Epithelial cell of esophagus (primary cell): ENCODE measurements at places on chromosomes 16 and 17.

- DNase-seq: no peak
Measured at GRCh38 chr16:5428932-5429331, 331.3 kb upstream of the EEF2KMT start.

DNA sequence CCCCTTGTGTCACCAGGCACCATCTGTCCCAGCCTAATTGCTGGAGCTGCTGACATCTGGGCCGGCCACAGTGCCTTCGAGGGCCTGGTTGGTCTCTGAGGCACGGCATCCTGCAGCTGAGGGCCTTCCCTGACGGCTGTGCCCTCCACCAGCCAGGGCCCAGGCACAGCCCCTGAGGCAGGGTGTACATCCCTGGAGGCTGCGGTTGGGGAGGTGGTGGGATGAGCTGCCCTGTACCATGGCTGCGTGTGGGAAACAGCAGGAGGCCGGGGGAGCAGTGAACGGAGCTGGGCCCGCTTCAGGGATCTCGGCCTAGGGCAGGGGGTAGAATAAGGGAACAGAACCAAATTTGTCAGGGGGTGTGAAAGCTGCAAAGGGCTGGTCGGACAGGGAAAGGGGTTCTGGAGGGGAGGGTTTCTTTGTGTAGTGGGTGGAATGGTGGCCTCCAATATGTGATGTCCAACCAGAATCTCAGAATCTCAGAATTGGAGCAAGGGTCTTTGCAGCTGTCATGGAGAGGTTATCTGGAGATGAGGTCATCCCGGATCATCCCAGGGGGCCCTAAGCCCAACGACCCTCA lies 10.0 kb upstream of the SLC38A10 start:
- DNase-seq: no peak

- no peak for DNase-seq
Measured at GRCh38 chr16:57020651-57021050, 31.3 kb downstream of the NLRC5 start.

DNA sequence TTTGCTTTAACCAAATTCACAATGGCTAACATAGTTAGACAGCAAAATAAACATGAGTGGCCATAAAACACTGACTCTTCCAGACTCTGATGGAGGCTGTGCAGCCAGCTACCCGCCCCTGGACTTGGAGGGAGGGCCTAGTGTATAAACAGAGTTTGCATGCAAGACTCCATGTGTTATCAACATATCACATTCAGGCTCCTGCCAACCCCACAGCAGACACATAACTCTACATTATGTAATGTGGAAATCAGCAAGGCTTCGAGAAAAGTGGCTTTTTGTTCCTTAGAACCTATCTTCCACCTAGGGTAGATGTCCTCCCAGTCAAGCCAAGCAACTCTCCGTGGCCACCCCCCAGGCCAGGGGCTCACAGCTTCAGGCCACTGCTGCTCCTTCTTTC lies 19.3 kb upstream of the SOX9 start:
- no peak for DNase-seq

DNA sequence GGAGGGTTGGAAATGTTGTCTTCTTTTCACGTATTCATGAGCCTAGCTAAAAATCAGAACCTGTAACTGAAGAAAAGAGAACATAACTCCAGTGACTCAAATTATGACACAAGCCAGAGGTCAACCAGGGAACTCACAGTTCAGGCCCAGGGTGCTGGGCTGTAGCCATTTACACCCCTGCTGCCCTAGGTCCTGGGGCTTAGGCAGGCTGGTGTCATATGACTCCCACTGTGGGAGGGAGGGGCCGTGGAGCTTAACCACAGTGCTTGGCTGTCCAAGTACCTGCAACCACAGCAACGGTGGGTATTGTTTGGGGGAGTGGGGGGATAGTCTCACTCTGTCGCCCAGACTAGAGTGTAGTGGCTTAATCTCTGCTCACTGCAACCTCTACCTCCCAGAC lies 71.1 kb upstream of the AMZ2 start:
- no peak for DNase-seq

- no peak for DNase-seq
Measured at GRCh38 chr17:72656130-72656763, 436.2 kb downstream of the SLC39A11 start.

DNA sequence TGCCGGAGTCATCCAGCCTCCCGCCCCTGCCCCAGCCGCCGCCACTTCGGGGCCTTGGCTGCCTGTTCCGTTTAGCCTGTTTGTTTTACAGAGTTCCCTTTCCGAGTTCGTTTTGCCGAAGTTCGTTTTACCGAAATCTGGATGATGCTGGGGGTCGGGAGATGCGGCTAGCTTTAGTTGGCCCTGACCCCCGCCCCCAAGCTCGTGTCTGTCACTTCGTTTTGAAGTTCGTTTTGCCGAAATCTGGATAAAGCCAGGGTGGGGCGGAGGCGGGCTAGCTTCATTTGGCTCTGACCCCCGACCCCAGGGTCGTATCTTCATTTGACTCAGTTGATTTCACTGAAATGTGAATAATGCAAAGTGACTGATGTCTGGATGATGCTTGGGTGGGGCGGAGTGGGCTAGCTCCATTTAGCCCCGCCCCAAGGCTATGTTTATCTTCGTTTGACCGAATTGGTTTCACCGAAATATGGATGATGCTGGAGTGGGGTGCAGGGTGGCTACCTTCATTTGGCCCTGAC lies 591 bp downstream of the PSMD7 start:
- DNase-seq: peak; percentile 31

DNA sequence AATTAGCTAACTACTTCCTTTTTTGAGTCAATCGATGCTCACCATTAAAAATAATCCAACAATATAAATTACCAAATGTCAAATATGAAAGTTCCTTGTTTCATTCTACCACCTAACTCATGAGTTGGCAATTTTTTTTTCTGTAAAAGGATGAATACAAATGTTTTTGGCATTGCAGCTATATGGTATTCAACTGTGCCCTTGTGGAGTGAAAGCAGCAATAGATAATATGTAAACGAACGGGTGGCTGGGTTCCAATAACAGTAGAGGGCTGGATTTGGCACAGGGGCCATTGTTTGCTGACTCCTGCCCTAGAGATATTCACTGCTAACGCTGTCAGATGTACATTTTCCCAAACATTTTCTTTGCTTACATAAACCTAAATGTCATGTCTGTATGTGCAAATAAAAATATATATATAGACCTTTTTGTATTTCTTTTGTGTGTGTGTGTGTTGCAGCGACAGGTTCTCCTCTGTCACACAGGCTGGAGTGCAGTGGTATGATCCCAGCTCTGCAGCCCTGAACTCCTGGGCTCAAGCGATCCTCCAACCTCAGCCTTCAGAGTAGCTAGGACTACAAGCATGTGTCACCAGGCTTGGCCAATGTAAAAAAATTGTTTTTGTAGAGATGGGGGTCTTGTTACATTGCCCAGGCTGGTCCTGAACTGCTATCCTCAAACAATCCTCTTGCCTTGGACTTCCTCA lies 73.9 kb downstream of the RPGRIP1L start:
- DNase-seq: no peak

DNA sequence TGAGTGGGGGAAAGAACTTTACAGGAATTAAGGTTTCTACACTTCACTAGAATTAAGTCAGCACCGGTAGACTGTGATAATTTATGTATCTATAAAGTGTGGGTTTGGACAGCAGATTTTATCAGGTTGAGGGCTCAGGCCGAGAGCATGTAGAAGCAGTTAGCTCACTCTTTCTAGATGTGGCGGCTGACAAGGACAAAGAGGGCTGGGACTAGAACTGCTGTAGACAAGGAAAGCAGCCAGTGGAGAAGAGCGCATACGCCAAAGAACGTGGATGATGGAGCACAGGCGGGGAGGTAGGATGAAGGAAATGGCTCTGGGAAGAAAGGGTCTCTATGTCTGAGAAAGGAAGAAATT lies 504 bp upstream of the GOSR1 start:
- DNase-seq: no peak

DNA sequence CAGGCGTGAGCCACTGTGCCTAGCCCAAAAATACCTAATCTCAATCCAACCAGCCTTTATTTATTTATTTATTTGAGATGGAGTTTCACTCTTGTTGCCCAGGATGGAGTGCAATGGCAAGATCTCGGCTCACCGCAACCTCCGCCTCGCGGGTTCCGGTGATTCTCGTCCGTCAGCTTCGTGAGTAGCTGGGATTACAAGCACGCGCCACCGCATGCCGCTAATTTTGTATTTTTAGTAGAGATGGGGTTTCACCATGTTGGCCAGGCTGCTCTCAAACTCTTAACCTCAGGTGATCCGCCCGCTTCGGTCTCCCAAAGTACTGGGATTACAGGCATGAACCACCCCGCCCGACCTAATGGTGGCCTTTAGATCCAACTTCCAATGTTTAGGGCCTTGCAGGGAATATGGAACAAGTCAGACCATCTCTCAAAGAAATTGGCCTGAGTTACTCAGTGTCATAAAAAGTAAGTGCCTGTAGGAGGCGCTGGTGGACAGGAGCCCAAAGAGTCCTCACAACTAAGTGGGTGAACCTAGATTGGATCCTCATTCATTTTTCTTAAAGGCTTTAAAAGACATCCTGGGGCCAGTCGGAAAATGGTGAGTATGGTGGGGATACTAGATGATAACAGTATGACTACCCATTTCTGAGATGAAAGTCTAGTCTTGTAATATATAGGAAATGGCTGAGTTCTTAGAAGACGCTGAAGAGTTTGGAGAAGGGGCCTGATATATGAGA lies 4.6 kb downstream of the ZSCAN10 start:
- peak; percentile 61 for DNase-seq

DNA sequence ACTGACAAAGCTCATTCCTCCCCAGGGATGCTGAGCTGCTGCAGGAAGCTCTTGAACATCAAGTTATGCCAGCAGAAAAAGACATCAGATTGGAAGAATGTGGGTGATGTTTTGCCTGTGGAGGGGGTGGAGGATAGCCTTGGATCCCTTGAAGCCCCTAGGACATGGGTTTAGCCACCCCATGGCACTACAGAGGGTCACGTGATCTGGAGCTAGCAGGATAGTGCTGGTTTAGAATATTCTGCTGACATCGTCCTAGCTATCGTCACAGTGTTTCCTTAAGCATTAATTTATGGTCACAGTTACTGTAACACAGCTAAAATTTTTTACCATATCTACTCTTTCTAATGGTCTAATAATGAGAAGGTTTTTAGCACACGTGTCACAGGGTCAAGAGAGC lies 20.2 kb upstream of the MON1B start:
- DNase-seq: no peak

- DNase-seq: no peak
Measured at GRCh38 chr17:66959641-66960375, 4.7 kb upstream of the CACNG4 start.

GRCh38 chr17:6043405-6043804 lies 26.8 kb upstream of the WSCD1 start:
- DNase-seq: no peak

- peak; percentile 51 for DNase-seq
Measured at GRCh38 chr17:78144147-78144719, 2.0 kb upstream of the C17orf99 start.

- peak; percentile 50 for DNase-seq
Measured at GRCh38 chr17:71779482-71779881, 341.3 kb upstream of the SOX9 start.

GRCh38 chr17:55699181-55699860 lies 23.3 kb downstream of the TMEM100 start:
- peak; percentile 21 for DNase-seq

- DNase-seq: peak; percentile 30
Measured at GRCh38 chr17:14019186-14019956, 49.9 kb upstream of the COX10 start.

GRCh38 chr16:86297391-86297790 lies 212.9 kb upstream of the FOXF1 start:
- DNase-seq: no peak

DNA sequence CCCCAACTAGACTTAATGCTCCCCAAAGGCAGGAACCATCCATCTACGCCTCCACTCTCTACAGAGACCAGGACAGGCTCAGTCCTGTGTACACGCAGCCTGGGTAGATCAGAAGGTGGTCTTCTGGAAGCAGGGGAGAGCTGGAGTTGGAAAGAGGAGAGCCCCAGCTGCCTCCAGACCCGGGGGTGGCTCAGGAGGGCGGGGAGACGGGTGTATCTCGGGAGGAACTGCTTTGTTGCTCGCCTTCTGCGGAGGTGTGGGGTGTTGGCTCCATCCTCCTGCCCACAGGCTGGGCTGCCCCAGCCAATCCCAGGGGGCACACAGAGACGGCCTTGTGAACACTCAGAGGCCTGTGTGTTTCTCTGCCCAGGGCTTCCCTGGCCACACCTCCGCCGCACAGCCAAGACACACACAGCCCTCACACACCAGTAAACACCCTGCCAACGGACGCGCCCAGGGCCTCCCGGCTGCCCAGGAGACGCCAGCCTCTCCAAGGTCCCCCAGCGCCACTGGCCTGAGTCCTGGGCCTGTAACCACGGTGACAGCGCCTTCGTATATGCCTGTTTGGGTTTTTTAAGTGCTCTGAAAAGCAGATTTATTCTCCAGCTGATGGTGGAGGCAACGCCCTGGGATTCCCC lies 143.4 kb upstream of the CDC42EP4 start:
- no peak for DNase-seq

DNA sequence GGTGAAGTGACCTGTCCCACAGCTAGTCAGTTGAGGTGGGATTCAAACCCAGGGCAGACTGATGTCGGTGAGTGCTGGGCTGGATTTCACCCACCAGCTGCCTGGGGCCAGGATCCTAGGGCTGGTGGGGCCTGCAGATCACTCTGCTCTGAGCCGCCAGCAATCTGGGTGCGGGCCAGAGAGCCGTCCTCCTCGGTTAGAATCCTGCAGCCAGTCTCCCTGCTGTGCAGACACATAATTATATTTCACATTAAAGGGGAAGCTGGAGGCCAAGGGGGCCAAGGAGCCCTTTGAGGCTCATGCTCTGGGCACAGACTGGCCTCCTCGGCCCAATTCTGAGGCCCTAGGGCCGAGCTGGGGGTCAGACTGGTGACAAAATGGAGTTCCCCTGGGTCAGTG lies 996 bp upstream of the KCNJ12 start:
- DNase-seq: no peak

DNA sequence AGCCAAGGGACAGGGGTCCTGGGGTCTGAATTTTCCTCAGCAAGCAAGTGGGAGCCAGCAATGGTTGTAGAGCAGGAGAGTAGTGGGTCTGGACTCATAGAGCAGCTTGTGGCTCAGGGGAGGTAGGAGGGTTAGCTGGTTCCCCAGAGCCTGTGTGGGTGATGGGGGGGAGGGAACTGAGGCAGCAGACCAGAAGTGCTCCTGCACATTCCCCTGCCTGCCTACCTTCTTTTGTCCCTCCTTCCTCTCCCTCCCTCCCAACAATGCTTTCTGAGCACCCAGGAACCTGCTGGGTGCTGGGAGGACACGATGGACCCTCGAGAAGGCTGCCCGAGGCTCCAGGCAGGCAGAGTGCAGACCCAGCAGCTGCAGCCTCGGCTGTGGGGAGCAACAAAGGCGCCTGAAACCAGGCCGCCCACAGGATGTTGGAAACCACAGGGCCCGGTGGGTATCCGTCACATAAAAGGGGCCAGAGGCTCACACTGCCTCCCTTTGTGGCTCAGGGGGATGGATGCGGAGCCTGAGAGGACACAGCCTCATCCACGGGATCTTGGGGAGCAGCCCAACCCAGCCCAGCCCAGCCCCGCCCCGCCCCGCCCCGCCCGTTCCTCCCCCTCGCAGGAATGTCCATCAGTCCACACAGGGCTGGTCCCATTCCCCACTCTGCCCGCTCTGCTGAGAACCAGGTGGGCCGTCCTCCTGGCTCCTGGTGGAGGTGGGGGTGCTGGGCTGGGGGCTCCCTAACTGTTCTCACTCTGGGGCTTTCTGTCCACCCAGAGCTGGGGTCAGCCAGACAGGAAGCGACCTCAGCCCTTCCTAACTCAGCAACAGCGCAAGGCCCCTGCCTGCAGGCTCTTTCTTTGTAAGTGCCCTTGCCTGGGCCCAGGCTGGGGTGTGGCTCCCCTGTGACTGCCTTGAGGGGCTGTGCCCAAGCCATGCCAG lies 1.7 kb upstream of the NLRC3 start:
- DNase-seq: no peak
